Cerebellar nuclear complex (tissue), 1 donor: ENCODE measurements at places on chromosomes 3 and 15.

GRCh38 chr3:6242104-6242503, 618.8 kb upstream of the GRM7 start:
- DNase-seq: no peak

DNA sequence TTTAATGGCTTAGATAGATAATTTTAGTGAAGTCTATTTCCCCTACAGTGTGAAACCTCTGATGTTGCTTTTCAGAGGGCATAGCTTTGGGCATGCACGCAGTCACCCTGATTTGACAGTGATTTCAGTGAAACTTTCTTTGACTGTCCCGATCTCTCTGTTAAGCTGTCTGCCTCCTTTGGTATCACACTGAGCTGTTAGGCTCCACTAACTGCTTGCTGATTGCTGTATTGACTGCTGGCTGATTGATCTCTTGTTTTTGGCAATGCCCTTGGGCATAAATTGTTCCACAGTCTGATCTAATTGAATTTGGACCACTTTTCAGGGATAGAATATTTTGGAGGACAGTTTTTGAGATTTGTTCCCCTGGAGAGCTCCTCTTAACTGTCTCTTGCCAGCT, 68.5 kb upstream of the CCDC54 start:
- DNase-seq: no peak

DNA sequence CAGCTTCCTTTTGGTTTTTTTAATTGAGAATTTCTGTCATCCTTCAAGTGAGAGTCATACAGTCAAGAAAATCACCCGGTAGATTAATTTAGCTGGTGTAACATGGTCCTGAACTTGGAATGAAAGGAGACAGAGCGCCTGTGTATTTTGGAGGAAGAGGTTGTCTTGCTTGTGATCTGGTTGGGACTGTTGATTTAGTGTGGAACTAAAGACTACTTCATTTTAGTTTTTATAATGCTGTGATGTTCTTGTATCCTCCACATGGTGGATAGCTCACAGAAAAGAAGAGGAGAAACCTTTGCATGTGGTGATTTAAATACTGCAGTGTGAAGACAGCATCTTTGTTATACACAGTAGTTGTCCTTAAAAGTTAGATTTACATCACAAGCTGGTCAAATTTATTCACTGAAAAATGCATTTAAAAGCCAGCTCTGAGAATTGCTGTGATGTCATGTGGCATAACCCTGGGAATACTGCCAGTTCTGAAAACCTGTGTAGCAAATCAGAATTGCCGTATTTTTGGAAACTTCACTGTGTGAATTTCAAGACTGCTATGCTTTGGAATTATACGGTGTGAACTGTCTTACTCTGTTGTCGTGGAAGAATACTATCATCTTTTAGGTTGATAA, 268.5 kb downstream of the PTPRG start:
- peak; percentile 45 for DNase-seq

- no peak for DNase-seq
Measured at GRCh38 chr3:100575704-100576103, 33.7 kb upstream of the ADGRG7 start.

DNA sequence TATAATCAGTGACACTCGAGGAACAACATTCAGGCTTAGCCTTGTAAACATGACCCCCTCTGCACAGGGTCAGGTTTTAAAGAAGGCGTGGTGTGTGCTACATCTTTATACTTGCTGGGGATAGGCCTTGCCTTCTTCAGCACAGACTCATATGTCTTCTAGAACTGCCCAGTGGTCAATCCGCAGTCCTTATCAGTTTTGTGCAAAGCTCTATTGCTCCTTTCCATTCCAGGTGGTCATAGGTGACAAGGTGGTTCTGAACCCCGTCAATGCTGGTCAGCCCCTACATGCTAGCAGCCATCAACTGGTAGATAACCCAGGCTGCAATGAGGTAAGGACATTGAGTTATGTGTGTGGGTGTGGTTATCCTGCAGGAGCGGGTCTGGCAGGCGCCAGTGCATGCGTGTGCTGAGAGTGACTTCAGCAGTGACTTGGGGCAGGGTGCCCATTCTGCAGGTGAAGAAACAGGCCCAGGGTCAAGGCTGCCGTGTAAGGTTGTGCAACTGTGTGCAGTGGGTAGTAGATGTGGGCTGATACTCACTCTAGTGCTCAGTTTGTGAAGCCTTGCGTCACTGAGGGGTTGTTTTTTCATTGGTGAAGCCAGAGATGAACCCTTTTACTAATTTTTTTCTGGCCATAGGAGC, 150.9 kb downstream of the ITPR1 start:
- DNase-seq: no peak

- DNase-seq: no peak
Measured at GRCh38 chr3:127235706-127236105, 42.8 kb downstream of the PRR23E start.

GRCh38 chr15:35616498-35617271, 70.7 kb upstream of the DPH6 start:
- DNase-seq: no peak

DNA sequence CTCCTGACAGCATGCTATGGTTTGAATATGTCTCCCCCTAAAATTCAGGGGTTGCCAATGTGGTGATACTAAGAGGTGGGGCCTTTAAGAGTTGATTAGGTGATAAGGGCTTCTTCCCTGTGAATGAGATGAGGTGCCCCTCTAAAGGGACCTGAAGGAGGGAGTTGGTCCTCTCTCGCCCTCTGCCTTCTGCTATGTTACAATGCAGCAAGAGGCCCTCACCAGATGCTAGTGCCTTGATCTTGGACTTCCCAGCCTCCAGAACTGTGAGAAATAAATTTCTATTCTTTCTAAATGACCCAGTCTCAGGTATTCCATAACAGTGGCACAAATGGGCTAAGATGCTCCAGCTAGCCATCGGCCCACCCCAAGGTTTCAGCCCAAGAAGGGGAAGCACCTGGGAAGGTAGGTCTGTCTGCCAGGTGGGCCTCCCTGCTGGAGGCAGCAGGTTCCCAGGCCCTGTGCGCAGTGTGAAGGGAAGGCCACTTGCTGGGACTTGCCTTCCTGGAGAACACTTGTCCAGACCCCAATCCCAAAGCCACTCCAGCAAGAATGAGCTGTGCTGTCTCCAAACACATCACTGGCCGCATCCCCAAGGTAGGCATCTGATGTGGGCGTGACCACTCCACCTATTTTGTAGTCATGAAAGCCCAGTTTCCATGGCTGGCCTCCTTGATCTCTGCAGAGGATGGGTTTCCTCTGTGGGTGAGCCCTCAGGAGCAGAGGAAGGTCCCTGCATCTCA, 9.0 kb downstream of the TGM4 start:
- no peak for DNase-seq

DNA sequence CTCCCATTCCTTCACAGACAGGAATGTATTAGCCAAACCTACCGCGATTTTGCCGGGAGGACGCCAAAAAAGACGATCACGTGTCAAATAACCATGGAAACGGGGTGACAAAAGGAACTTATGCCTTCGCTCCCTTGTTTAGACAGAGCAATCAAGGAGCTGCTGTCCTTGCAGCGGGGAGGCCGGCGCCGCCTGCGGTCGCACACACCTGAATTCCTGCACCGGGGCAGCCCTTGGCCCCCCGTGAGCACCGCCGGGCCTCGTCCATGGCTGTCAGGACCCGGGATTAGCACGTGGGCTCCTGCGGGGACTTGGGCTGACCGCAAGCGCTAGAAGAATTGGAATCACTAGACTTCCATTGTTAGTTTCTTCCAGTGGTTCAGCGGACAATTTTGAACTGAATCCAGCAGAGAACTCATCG, 193.1 kb downstream of the SHQ1 start:
- no peak for DNase-seq

DNA sequence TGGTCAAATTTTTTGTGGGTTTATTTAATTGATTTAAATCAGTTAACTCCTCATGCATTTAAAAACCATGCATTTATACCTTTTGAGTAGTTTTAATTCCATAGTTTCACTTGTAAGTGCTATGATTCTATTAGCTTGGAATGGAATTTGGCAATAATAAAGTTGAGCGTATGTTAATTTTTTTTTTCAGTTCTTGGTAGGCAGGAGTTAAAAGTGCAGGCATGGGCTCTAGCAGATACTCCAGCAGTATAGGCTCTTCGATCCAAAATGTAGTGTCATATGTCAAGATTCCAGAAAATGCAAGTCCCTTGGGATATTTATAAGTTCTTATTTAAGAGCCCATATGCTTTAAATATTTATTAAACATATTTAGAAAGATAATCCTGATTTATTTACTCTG, 70.3 kb downstream of the LYSMD4 start:
- DNase-seq: no peak

GRCh38 chr3:69646287-69647067, 92.8 kb upstream of the MITF start:
- no peak for DNase-seq

GRCh38 chr3:51163051-51163450, 222.0 kb upstream of the MANF start:
- DNase-seq: no peak

GRCh38 chr3:121793078-121793477, 41.8 kb downstream of the IQCB1 start:
- no peak for DNase-seq

DNA sequence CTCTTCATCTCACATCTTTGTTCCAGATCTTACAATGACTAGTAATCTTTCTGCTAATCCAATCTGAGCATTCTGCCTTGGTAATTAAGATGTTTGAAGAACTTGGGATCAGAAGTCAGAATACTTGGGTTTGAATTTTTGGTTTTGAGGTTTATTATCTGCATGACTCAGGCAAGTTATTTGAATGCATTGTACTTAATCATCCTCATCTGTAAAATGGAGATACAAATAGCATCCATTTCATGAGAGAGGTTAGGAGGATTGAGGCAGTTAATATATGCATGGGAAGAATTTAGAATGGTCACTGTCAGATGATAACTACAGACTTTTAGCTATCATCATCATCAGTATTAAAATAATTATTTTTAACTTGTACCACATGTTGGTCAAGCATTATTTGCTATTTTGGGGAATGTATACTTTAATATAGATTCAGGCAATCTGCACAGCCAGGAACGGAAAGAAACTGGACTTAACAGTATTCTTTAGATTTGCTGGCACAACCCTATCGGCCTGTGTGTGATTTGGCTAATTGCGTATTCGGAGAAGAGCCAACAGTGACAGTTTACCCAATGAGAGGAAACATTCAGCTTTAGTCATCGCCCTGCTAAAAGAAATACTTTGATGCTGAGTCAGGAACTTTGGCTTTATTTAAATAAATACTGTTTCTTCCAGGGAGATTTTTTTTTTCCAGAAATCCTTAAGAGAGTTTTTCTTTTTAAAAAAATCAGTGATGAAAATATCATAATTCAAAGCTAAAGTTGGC, 600.0 kb downstream of the ROBO1 start:
- no peak for DNase-seq

GRCh38 chr3:549636-550035, 353.1 kb downstream of the CHL1 start:
- DNase-seq: no peak

GRCh38 chr15:86382341-86382740, 302.7 kb downstream of the AGBL1 start:
- DNase-seq: no peak

DNA sequence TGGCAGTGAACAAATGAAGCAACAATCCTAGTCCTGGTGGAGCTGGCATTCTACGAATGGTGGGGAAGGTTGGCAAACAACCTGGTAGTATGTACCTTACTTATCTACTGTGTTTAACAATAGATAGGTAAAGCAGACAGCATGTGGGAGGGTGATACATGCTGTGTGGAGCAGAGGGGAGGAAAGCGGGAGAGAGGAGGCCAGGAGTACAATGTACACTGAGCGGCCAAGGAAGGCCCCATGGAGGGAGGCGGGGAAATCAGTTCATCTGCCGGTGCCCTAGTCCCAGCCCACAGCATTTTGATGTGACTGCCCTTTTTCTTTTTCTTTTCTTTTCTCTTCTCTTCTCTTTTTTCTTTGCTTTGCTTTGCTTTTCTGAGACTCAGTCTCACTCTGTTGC, 5.3 kb upstream of the RHCG start:
- no peak for DNase-seq

DNA sequence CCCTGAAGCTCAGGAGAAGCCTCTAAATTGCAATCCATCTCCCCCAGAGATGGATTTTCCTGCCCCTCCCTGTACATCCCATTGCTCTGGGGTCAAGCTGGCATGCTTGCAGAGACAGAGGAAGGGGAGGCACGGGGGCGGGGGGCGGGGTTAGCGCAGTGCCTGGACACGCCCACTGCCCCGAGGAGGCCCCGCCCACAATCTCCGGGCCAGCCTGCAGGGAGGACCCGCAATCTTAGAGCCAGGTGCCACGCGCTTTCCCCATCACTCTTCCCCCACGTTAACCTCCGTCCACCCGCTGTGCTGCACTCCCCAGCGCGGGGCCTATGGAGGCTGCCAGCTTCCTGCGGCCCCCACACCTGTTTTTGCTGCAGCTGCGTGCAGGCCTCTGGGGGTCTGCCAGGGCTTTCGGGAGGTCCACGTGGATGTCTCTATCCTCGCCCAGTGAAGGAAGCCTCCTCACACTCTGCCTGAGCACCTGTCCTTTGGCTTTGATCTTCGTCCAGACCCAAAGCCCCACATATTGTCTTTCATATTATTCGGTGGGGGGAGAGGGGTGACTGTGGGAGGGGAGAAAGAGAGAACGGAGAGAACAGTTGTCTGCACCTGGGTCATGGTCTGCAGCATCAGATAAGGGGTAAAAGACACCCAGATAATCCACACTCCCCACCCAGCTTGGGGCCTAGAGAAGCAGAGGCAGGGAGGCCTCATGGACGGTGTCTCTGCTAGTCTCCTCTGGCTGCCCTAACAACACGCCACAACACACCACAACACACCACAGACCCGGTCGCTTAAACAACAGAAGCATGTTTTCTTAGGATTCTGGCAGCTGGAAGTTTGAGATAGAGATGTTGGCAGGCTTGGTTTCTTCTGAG, 118.0 kb upstream of the MEF2A start:
- no peak for DNase-seq

GRCh38 chr3:100910986-100911385, 82.2 kb downstream of the ABI3BP start:
- DNase-seq: no peak

DNA sequence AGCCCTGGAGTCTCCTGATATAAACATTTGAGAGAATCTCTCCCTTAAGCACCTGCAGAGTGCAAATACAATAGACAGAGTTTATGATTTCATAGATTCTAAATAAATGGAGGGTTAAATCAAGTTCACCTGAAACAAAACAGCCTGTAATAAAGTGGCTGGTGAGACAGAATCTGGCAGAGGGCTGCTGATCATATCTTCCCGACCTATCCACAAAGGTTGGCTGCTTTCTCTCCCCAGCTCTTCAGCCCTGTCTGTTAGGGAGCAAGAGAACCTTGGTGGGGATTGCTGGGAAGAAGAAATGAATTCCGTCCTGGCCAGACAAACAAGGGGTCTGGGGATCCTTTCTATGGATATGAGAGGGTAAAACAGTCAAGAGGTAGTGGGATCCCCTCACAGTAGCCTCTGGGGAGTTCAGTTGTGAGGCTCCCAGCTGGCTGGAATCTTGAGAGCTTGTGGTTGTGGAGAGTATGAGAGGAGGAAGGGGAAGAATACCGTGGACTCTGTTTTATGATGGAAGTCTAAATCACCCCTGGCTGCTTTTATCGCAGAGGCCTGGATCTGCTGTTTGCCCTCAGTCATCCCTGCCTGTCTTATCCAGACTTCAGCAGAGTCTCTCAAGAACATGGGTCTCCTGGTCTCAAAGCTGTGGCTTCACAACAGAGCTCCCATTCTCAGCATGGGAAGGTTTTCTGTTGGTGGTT, 451.3 kb downstream of the NTRK3 start:
- DNase-seq: no peak

GRCh38 chr15:99708563-99708962, 24.7 kb downstream of the LYSMD4 start:
- no peak for DNase-seq

GRCh38 chr3:17985658-17986347, 243.4 kb upstream of the TBC1D5 start:
- DNase-seq: no peak

- no peak for DNase-seq
Measured at GRCh38 chr3:141960731-141961130, 84.3 kb downstream of the ATP1B3 start.

GRCh38 chr3:39435006-39435748, 28.7 kb downstream of the RPSA start:
- no peak for DNase-seq
